ENCODE measurements at places on chromosomes 4 and X.

- H3K27ac ChIP-seq = peak overlapping the region; percentile 90
- no peak for DNase-seq
- H3K36me3 ChIP-seq = no peaks in the 10 kb centered on the region
- H3K4me3 ChIP-seq = peak overlapping the region; percentile 88
Observed at GRCh38 chr4:169620880-169621248, 486 bp downstream of the CLCN3 start.

GRCh38 chr4:6754481-6755087 is 27.9 kb upstream of the KIAA0232 start:
- H3K36me3 ChIP-seq = no peaks in the 10 kb centered on the region
- DNase-seq = no peak
- H3K4me1 ChIP-seq = no peaks in the 10 kb centered on the region
- H3K4me3 ChIP-seq = no peak overlapping the region
- no peak overlapping the region for H3K27ac ChIP-seq

DNA sequence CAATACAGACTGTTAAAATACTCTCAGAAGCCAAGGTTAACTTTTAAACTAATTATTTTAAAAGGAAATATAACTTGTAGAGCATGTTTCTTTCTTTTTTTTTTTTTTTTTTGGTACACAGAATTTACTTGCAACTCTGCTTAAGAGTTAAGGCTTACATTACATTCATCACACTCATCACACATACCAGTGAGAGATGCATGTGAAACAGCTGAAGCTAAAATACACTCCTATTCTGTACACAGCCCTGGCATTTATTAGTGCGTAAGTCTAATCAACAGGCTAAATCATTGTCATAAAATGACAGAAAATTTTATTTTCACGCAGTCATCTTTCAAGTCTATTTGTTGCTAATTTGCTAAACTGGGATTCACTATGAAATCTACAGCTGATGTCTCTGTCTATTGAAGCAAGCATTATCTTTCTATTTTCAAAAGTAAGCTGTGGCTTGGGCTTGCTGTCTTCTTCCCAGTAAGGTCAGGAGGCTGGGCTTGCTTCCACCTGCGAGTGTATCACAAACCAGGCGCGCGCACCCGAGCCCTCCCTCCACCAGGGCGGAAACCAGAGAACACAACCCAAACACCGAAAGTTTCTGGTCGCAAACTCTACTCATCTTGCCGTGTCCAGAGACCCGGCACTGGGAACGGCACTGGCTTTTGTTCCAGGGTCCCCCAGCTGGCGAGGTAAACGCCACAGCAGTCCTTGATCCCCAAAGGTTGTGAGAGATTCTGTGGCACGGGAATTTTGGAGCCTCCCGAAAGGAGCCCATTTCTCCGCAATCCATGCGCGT is 3.9 kb downstream of the MAML3 start:
- no peaks in the 10 kb centered on the region for H3K36me3 ChIP-seq
- H3K4me1 ChIP-seq = peaks cover 4% of the 10 kb centered on the region
- H3K27me3 ChIP-seq = no peaks in the 10 kb centered on the region
- peak overlapping the region; percentile 94 for H3K27ac ChIP-seq
- peak overlapping the region; percentile 91 for H3K4me3 ChIP-seq
- peak; percentile 88 for DNase-seq

DNA sequence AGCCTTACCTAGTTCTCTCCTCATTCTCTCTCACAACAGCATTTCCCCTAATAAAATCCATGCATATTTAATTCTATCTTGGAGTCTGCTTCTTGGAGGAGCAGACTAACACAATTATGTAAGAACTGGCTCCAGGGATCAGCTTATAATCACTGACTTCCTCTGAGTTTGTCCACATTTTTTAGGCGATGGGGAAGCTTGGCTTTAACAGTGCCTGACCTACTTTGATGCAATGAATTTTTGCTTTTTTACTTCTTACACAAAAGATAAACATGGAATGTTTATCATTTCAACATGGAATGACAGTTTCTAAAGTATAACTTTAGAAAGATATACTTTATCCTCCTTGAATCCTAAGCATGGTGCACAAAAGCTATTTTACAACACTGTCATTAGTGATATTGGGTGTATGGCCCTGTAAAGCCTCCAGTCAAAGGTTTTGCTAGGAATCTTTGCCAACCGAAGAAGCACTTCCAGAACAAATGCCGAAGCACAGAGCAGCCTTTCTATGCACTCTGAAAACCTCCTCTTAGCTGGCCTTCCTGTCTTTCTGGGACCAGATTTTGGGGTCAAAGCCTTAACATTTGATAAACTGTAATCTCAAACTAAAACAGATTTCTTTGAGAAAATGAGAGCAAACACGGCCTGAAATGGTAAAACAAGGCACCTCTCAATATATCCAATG is 736 bp downstream of the BDH2 start:
- peaks cover 3% of the 10 kb centered on the region for H3K36me3 ChIP-seq
- H3K27ac ChIP-seq = peak overlapping the region; percentile 63
- no peaks in the 10 kb centered on the region for H3K27me3 ChIP-seq
- DNase-seq = no peak

DNA sequence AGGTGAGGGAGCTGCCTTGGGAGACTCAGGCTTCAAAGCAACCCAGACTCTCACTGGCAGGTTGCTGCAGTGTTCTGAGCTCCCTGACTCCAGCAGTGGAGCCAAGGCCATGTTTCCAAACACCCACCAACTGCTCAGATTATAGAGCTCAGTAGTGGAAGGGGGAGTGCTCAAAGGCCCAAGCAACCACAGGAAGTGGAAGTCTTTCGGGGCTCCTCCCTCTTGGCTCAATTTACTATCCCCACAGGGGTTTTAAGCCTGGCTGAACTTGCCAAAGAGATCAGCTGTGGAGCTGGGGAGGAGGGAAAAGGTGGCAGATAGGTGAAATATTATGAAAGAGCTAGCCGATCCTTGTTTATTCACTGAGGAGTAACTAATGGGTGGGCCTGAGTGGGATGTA is 82.5 kb downstream of the HPRT1 start:
- H3K36me3 ChIP-seq = no peaks in the 10 kb centered on the region
- H3K4me1 ChIP-seq = no peaks in the 10 kb centered on the region
- DNase-seq = no peak
- no peaks in the 10 kb centered on the region for H3K27me3 ChIP-seq

DNA sequence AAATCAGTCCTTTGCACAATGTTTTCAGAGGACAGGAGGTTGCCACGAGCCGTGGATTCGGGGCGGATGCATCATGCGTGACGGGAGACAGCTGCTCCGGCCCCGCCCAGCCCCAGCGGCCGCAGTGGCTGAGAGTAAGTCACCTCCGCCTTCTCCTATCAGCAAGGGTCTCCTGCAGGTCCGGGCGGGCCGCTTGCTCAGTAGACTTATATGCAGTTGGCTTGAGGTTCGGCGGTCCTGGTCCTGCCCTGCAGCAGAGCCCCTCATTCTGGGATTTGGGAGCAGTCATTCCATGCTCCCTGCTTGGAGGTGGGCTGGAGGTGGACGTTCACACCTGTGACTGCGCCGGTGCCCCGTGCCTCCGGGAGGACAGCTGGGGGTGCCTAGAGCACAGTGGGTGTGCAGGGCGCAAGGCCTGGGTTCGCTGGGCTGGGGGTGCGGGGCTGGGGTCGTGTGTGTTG is 86.3 kb upstream of the ADRA2C start:
- no peak overlapping the region for H3K4me3 ChIP-seq
- H3K27ac ChIP-seq = no peak overlapping the region
- DNase-seq = no peak
- no peaks in the 10 kb centered on the region for H3K27me3 ChIP-seq
